ENCODE measurements at places on chromosomes 5 and 9.

- DNase-seq, result no peak
Observed at GRCh38 chr5:158126442-158127405, 267.8 kb upstream of the CLINT1 start.

DNA sequence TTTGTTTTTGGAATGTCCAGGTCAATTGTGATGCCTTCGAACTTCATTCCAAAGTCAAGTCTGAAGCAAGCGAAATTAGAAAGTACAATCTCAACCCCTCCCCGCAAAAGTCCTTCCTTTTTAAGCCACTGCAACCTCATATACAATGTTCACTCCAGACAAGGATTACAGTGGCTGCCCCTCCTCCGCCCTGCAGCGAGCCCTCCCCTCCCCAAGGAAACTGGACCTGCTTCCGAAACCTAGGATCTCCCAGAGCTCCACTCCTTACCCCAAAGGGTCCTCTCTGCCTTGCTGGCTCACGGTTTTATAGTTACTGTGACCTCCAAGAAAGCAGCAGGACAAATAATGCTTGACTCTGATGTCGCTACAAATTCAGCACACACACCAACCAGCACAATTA, 10.4 kb downstream of the LRRC14B start:
- DNase-seq, result no peak

- DNase-seq, result no peak
Observed at GRCh38 chr9:87127978-87128614, 180.8 kb upstream of the GAS1 start.

- no peak for DNase-seq
Observed at GRCh38 chr5:123124859-123125595, 36.0 kb downstream of the PRDM6 start.

GRCh38 chr9:76798527-76798926, 34.3 kb downstream of the PCA3 start:
- no peak for DNase-seq

- DNase-seq, result peak; percentile 9
Observed at GRCh38 chr9:87592554-87593358, 95.1 kb downstream of the DAPK1 start.

All from NCI-H510A treated with DMSO at 0.1 percent for 48 hours (cell line).